ENCODE measurements at places on chromosomes 5 and 9.

- peak; percentile 10 for DNase-seq
Observed at GRCh38 chr9:98774746-98775145, 21.6 kb downstream of the ANKS6 start.

GRCh38 chr9:106947106-106947900, 84.3 kb downstream of the ZNF462 start:
- DNase-seq, result no peak

- no peak for DNase-seq
Observed at GRCh38 chr9:12915366-12915954, 140.6 kb downstream of the LURAP1L start.

DNA sequence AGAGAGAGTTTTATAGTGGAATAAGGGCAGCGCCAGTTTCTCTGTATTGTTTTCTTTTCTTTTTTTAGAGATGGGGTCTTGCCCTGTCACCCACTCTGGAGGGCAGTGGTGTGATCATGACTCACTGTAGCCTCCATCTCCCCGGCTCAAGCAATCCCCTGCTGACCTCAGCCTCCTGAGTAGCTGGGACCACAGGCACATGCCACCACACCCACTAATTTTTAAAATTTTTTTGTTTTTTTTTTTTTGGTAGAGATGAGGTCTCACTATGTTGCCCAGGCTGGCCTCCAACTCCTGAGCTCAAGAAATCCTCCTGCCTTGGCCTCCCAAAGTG, 119.0 kb downstream of the PIK3R1 start:
- DNase-seq, result no peak

- DNase-seq, result no peak
Observed at GRCh38 chr5:42022383-42022972, 97.4 kb downstream of the FBXO4 start.

- no peak for DNase-seq
Observed at GRCh38 chr9:137787786-137788505, 89.6 kb upstream of the CACNA1B start.

- DNase-seq, result no peak
Observed at GRCh38 chr5:102800427-102800826, 45.3 kb downstream of the PAM start.

- DNase-seq, result no peak
Observed at GRCh38 chr5:143102411-143102810, 301.1 kb downstream of the NR3C1 start.

- DNase-seq, result no peak
Observed at GRCh38 chr5:74567411-74567995, 73.0 kb downstream of the ENC1 start.

GRCh38 chr5:50963971-50964745, 297.7 kb downstream of the PARP8 start:
- DNase-seq, result no peak

- no peak for DNase-seq
Observed at GRCh38 chr5:179258001-179258921, 87.0 kb downstream of the ADAMTS2 start.
